ENCODE measurements at places on chromosomes 1 and 21.

DNA sequence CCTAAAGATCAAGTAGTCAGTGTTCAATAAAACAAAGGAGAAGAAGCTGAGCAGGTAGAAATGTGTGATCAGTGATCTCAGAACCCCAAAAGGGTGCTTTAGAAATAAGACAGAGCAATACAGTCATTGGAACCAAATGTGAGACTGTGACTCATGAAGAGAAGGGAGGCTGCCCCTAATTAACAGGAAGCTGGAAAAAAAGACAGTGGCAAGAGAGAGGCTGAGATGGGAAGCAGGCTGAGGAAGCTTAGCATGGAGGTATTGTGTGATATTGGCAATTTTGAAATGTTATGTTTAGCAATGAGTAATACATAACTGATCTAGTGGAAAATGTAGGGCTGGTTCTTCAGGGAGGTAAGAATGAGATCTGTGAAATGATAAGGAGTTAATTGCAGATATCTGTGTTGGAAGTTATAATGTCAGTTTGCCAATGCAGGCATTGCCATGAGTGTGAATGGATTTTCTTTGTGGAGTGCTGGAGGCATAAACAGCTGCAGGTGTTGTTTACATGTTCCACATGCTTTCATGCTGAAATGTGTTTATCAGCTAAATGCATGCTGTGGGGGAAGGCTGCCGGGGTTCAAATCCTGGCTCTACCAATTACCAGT, 90.6 kb upstream of the CACNA1E start:
- no peak for DNase-seq

DNA sequence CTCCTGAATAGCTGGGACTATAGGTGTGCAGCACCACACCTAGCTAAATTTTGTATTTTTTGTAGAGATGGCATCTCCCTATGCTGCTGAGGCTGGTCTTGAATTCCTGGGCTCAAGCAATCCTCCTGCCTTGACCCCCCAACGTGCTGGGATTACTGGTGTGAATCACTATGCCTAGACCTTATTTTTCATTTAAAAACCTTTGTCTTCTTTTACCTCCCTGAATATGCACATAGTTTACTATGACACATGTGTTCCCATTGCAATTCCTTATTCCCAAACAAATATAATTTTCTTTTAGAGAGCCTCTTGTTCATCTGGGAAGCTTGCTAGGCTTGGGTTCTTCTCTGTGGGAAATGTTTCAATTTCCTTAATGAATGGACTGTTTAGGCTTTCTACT, 16.8 kb downstream of the SH3BGR start:
- no peak for DNase-seq

GRCh38 chr1:223731133-223731770, 18.9 kb downstream of the CAPN2 start:
- no peak for DNase-seq

- no peak for DNase-seq
Observed at GRCh38 chr1:24108334-24109165, 3.4 kb downstream of the MYOM3 start.

DNA sequence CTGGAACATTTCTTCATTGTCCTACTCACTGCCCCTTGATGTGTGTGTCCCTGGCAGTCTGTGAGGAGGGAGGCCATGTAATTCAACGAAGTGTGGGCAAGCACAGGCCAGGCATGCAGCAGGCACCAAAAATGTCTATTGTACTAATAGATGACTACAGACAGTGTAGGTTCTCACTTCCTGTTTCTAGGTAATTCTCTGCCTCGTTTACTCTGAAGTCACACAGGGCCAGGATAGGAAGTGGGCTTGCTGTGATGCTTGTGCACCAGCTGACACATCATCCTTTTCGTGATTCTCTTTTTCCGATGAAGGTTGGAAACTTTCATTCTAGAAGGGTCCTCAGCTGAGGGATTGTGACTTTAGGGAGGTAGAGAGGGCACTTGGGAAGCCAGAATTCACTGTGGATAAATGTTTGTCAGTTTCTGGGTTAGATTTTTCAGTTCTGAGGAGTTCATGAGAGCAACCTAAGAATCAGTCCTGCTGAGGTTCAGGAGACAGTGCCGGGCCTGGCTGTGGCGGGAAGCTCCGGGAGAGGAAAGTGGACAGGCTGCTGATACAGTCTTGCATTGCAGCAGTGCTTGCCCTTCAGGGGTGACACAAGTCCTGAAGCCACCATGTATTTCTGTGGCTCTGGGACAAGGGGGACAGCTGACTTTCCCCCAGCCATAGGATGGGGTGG, 4.3 kb upstream of the CSF1 start:
- DNase-seq: peak; percentile 16

DNA sequence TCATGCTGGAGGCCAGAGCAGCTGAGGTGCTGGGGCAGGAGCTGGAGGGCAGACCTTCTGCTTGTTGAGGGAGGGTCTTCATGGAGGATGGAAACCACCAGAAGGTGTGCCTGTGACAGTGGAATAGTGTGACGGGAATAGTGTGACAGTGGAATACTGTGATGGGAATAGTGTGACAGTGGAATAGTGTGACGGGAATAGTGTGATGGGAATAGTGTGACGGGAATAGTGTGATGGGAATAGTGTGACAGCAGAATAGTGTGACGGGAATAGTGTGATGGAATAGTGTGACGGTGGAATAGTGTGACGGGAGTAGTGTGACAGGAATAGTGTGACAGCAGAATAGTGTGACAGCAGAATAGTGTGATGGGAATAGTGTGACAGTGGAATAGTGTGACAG, 325.1 kb downstream of the HHAT start:
- no peak for DNase-seq

DNA sequence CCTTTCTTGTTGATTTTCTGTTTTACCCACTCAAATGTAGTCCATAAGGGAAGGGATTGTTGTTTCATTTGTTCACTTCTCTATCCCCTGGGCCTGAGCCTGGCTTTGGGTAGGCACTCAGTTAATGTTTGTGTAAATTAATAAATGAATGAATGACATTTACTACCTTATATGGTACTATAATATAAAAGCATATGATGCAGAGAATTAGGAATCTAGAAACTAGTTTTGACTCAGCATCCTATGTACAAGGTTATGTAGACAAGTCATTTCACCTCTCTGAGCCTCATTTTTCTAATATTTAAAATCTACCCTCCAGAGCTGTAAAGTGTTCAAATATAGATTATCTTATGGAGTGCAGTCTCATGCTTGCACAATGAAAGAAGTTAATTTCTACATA, 68.9 kb upstream of the S1PR1 start:
- no peak for DNase-seq

DNA sequence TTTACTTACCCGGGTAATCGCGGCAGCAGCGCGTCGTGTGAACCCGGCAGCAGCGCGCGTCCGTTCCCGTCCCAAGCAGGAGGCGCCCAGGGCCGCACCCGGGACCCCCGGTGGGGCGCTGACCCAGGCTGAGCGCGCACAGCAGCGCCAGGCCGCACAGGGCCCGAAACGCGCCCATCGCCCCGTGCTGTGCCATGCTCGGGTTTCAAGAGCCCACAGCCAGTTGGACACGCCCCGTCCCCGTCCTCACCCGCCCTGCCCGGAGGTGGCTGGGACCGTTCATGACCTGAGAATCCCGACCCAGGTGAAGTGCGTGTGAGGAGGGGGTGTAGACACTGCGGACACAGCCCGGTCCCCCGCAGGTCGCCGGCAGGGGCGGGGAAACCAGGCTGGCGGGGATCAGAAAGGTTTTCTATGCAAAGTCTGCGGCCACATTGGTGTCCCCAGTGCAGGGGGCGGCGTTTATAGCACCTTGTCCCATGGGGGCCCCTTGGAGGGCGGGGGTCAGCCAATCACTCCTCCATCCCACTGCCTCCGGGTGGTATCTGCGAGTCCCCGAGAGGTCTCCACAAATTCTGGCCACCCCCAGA, at the start of gene TNFRSF18:
Gene TNFRSF18, minus strand, starts transcription at position 217 of the 590 bp plus-strand sequence. Its CDS starts 21 bp downstream, at position 196.
- DNase-seq: no peak

DNA sequence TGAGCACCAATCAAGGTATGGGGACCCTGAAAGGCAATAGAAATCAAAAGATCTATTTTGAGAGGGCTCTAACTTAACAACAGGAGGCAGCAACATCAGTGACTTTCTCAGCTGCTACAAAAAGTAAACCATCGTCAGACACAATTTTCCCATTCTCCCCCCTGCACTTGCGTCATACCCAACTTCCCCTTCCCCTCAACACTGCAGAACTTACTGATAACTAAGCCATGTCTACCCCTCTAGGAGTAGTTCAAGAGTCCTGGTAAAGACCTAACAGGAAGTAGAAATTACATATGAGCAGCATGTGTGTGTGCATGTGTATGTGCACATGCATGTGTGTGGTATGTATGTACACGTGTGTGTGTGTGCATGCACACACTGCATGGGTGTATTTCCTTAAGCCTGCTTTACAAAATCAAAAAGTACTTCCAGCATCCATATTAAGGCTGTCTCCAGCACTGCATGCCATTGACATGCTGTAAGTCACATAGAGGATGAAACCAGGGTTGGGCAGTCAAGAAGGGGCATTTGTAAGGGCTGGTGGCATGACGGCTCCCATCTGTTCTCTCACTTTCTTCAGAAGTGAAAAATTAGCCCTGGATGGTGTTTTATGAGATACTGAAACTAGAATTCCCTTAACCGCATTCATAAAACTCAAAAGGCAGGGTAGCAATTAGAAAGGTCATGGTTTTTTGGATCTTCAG, 460.1 kb upstream of the RUNX1 start:
- DNase-seq: no peak

GRCh38 chr1:103514920-103515503, 10.5 kb upstream of the RNPC3 start:
- DNase-seq: no peak

GRCh38 chr21:29064850-29065481, 8.5 kb downstream of the CCT8 start:
- no peak for DNase-seq

GRCh38 chr1:2868571-2869195, 67.2 kb upstream of the TTC34 start:
- DNase-seq: no peak

GRCh38 chr1:170840371-170840770, 95.0 kb upstream of the MROH9 start:
- no peak for DNase-seq

DNA sequence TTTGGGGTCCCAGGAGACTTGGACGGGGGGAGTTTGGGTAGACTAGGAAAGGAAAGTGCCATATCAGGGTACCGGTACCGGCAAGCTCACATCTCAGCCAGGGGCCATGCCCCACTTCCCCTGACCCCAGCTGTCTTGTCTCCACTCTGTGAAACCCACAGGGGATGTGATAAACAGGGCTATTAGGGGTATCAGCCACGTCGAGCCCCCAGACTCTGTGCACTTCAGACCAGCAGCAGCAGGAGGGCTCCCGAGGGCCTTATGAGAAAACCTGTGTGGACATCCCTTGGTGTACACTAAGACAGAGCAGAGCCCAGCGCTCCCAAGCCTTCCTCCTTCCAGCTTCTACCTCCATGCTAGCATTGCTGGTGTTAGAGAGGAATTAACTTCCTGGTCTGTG, 46.3 kb downstream of the TNNT2 start:
- no peak for DNase-seq

DNA sequence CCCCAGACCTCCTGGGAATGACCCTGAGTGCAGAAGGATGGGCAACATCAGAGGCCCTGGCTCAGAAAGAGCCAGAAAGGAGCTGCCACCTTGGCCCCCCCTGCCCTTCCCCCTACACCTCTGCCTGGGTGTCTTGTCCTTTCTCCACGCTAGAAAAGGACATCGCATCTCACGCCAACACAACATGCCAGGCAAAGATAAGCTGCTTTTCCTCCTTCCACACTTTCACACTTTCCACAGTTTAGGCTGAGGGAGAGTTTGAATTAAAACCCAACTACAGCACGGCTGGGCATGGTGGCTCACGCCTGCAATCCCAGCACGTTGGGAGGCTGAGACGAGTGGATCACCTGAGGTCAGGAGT, 109.5 kb downstream of the SPSB1 start:
- DNase-seq: no peak

DNA sequence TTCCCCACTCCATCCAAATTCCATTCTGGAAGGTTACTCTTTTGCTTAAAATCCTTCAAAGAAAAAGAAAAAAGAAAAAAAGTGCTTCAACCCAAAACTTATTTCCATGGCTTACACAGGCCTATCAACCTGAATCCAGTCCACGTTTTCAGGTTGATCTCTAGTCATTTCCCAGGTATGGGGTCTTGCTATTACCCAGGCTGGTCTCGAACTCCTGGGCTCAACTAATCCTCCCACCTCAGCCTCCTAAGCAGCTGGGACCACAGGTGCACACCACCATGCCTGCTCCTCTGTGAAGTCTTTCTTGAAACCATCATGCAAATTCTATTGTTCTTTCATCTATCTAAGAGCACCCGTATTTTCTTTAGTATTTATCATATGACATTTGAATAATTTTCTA, 7.6 kb downstream of the RNF19B start:
- DNase-seq: no peak

- DNase-seq: no peak
Observed at GRCh38 chr1:117780687-117781475, 148.5 kb downstream of the GDAP2 start.

DNA sequence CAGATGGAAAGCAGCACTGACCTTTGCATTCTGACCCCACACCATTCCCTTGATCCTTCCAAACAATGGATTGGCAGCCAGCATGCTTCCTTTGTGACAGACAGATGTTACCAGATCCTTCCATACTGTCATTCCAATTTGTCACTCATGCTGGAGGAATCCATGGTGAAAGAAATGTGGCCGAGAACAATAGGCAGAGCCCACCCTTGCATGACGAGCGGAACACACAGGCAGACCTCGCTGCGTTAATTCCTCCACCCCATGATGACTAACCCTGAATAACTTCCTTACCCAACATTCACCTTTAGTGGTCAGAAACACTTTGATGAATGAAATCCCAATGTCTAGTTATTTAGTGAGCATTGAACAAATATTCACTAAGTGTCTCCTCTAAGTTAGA, 45.1 kb downstream of the PDPN start:
- no peak for DNase-seq

DNA sequence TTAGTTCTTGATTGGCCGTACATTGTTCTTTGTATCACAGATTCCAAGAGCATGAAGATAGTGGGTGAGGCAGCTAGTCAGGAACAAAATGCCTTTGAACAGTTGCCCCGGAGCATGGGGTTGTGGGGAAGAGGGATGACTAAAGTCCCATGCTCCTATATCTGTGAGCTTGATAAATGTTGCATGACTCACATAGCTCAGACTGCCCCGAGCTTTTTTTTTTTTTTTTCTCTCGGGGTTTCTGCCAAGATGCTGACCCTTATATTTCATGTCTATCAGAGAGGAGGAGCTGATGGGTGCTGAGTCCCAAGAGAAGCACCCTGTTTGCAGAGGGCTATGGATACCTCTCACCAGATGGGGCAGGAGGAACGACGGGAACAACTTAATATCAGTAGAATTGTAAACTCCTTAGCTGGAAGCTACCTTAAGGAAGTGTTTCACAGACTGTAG, 40.6 kb downstream of the SRRM1 start:
- DNase-seq: no peak
